ENCODE measurements at places on chromosomes 12 and 14. TPM values are rescaled to one million over a fixed set of nuclear protein-coding genes. Genes with fewer than 3 reads are reported as not detected.

CPNE6 gene
- total RNA-seq, result not detected

DNA sequence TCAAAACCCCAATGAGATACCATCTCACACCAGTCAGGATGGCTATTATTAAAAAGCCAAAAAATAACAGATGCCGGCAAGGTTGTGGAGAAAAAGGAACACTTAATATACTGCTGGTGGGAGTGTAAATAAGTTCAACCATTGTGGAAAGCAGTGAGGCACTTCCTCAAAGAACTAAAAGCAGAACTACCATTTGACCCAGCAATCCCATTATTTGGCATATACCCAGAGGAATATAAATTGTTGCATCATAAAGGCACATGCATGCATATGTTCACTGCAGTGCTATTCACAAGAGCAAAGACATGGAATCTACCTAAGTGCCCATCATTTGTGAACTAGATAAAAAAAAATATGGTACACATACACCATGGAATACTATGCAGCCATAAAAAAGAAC lies 59.9 kb downstream of the MGST1 start:
- no peak for DNase-seq

- no peak for DNase-seq
Observed at GRCh38 chr12:49967777-49968250, 4.9 kb upstream of the AQP6 start.

DNA sequence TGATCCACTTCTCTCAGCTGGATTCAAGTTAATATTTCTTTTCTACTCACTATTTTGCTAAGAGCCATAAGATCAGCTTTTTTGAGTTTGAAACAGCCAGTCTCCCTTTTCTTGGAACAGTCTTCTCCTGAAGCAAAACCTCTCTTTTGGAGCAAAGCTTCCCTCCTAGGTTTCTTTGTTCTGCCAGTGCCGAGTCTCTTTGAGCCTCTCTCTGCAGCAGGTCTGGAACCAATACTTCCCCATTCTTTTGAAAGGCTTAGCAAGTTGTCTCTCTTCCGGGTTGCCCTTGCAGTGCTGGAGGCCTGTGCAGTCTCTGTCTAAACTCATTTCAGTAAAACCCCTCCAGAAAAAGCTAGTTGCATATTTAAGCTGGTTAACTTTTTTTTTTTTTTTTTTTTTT lies 454.8 kb downstream of the NOVA1 start:
- no peak for DNase-seq

ADCY4 gene
- total RNA-seq, result 4.7 TPM

DNA sequence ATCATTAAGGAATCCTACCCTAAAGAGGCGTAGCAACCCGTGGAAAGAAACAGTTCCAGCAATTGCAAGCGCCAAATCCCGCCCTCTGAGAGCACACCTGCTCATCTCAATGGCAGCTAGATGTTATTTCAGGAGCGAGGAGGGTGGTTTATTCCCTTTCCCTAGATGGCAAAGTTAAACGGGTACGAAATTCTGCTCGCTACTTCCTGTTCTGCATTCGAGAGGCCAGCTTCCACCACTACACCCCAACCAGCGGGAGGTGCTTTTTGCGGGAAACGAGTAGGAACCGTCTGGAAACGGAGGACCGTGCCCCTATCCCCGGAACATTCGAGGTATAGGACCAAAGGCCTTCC lies 536 bp downstream of the VPS29 start:
- no peak for DNase-seq

- DNase-seq, result no peak
Observed at GRCh38 chr12:65419284-65420072, 141.0 kb downstream of the MSRB3 start.

GRCh38 chr14:45426685-45427282 lies 173.8 kb upstream of the MIS18BP1 start:
- DNase-seq, result no peak

DNA sequence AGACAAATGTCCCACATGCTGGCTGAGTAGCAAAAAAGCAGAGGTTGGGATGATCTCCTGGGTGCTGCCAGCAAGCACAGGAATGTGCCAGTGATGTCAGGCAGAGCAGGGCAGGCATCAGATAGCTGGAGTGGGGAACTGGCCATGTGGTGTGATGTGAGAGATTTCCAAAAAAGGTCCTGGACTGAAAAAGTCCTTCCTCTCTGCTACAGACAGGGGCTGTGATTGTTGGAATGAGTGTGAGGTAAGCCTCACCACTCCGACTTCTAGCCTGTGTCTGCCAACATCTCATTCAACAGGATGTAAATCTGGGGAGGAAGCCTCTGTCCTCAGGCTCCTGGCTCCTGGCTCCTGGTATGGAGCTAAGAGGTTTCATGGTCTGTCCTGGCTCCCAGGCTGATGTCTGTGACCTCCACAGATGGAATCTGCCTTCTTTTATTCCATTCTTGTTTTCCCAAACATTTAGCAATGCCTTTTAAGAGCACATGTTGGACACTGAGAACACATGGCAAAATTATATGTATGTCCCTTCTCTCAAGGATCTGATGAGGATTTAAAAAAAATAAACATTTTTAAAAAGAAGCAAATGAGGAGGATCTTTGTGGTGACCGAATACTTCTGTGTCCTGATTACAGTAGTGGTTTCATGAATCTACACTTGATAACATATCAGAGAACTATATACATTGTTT lies 50.1 kb upstream of the STK38L start:
- no peak for DNase-seq

- no peak for DNase-seq
Observed at GRCh38 chr14:70239802-70240201, 51.1 kb upstream of the SLC8A3 start.

DNA sequence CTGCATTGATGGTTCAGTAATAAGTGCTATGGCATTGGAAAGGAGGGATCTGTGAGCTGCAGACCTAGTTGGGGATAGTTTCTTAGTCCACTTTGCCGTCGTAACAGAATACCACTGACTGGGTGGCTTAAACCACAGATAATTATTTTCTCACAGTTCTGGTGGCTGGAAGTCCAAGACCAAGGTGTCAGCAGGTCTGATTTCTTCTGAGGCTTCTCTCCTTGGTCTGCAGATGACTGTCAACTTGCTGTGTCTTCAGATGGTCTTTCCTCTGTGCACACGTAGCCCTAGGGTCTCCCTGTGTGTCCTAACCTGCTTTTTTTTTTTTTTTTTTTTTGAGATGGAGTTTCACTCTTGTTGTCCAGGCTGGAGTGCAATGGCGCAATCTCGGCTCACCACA lies 126.1 kb downstream of the MYRFL start:
- DNase-seq, result no peak

DNA sequence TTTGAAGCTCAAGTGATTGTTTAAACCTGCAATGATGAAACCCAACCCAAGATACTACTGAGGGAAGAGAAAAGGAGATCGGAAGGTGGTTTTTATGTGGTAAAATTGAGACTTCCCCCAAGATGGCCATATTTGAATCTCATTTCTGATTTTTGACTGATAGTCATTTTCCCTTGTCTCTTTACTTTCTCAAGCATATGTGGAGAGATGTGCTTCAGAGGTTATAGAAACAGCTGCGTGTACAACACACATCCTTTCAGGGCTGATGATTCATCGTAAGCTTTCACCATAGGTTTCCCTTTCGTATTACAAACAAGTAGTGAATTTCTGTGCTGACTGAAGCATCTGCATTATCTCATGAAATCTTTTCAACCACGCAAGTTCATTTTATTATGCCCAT lies 276.2 kb downstream of the EMP1 start:
- no peak for DNase-seq

DNA sequence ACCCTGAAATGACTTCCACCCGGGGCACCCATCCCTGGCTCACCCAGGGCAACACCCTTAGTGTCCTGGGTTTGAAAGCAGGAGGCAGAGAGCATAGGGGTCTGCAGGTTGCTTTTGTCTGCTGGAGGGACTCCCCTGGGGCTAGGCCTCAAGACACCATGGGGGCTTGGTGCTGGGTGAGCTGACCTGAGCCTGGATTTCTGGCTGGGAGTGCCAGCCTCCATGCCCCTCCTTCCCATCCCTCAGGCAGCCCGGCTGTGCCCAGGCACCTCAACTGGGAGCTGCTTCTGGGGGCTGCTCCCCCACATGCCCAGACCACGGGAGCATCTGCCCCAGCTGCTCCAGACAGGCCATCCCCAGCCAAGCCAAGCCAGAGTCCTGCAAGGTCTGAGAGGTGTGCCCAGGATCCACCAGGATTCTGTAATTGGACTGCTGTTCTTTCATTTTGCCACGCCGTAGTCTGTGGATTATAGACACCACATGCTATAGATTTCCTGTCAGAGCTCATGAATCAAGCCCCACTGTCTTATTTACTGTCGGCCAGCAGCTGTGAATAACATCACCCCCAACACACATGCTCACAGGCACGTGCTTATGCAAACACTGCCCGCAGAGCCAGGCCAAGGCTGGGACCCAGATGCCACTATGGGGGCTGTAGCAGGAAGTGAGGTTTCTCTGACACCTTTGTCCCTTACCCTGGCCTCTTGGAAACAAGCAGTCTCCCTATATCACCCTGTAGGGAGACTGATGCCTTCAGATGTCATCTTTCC lies 29.4 kb upstream of the ESRRB start:
- no peak for DNase-seq

GRCh38 chr14:21034707-21035106 lies at the start of gene RNASE13:
TSS of gene RNASE13 (minus strand) at chr14:21034807. CDS start at chr14:21034288, 519 bp downstream.
- no peak for DNase-seq

GRCh38 chr14:50087341-50088116 lies 28.8 kb downstream of the VCPKMT start:
- DNase-seq, result no peak

CCDC77 gene
- total RNA-seq, result 18.9 TPM

DNA sequence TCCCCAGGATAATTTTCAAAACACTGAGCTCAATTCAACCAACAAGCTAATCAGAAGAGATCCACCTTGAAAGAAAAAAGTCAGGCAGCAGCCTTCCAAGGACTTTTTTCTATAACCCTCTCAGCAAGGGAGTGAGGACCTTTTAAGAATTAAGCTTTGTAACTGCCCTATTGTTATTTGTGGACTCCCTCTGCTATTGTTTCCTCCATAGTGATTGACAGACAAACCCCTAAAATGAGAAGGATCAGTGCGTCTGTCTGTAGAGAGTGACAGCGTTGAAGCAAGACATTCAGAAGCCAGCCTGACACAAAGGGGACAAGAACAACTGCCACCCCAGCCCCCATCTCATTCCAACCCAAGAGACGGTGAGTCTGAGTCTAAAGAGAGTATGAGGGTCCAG lies 30.3 kb upstream of the BTG1 start:
- no peak for DNase-seq

- DNase-seq, result peak; percentile 72
Observed at GRCh38 chr12:68317047-68317667, 15.0 kb downstream of the MDM1 start.

GRCh38 chr14:21405097-21405496 lies 21.3 kb upstream of the SUPT16H start:
- no peak for DNase-seq

GRCh38 chr14:105860615-105861580 lies 334.5 kb downstream of the TMEM121 start:
- DNase-seq, result no peak

BTBD7 gene
- 20.4 TPM for total RNA-seq

GRCh38 chr12:103771466-103771865 lies 69.6 kb downstream of the NT5DC3 start:
- DNase-seq, result no peak

CCNT1 gene
- 45.1 TPM for total RNA-seq

- DNase-seq, result no peak
Observed at GRCh38 chr14:104390941-104391901, 188.3 kb upstream of the C14orf180 start.

- no peak for DNase-seq
Observed at GRCh38 chr14:103849151-103849886, 1.9 kb upstream of the PPP1R13B start.

GNB3 gene
- not detected for total RNA-seq

- DNase-seq, result no peak
Observed at GRCh38 chr12:105281694-105282049, 45.7 kb upstream of the APPL2 start.

DNA sequence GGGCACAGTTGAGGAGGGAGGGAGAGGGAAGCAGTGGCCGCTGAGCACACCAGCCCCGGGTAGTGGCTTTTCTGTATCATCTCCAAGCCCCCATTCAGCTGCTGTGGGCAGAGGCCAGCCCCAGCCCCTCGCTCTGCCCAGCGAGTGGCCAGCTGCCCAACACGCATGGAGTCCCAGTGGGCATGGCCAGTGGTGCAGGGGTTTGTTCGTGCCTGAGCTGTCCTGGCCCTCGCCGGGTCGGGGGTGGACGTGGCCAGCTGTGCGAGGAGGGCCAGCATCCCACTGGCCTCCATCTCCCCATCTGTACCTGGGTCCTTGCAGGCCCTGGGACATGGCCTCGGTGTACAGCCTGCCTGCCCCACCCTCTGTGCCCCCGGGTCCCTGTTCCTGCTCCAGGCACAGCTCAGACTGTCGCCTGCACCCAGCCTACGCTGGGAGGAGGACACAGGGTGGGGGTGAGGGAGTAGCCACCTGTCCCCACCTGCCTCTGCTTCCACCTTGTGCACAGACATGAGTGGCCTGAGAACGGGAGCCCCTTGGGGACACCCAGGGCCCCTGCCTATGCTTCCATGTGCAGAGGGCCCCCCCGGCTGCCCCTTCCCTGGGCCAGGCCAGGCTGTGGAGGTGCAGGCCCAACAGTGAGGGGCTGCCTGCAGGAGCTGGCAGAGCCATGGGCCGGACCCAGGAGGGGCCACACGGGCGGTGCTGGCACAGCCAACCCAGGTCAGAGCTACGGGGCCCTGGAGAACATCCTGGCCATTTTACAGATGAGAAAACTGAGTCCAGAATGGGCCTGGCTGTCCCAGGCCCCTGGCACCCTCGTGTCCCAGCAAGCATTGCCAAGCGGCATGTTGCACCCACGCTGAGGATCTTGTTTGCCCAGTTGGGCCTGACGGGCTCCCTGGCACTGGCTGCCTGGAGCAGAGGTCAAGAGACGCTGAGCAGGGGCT lies 4.3 kb downstream of the INF2 start:
- no peak for DNase-seq

IAPP gene
- not detected for total RNA-seq

BBOF1 gene
- 1.3 TPM for total RNA-seq

GALNT8 gene
- total RNA-seq, result 0.84 TPM

ITPR2 gene
- 33.5 TPM for total RNA-seq

DNA sequence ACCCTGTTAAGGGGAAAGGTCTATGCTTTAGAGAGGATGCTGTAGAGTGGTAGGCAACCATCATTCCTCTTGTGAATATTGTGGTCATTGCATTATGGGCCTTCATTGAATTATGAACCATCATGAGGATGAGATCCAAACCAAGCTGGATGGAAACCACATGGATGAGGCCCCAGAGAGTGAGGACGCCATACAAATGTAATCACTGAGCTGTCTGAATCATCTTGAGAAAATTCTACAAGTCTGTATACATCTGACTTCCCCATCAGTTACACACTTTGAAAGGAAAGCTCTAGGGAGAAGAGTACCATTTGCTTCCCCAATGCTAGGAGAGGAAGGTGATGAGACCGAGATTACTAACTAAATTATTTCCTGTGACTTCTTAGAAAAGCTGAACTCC lies 172.9 kb downstream of the CACNA1C start:
- DNase-seq, result no peak

- DNase-seq, result no peak
Observed at GRCh38 chr12:49609875-49610154, 4.4 kb upstream of the FAM186B start.

- no peak for DNase-seq
Observed at GRCh38 chr14:105290621-105291346, 10.0 kb downstream of the BRF1 start.

HPD gene
- not detected for total RNA-seq

- no peak for DNase-seq
Observed at GRCh38 chr12:13028825-13029570, 15.2 kb upstream of the FAM234B start.

Data from activated CD8-positive, alpha-beta T cell treated with anti-CD3 and anti-CD28 coated beads, Interleukin-2, amount 10 ng/mL, durations not matched to agents 7 days and 5 days (primary cell).